ENCODE measurements at places on chromosomes 13 and 19. TPM values are rescaled to one million over a fixed set of nuclear protein-coding genes. Genes with fewer than 3 reads are reported as not detected.

GRCh38 chr13:43510956-43511901 lies 275.5 kb downstream of the ENOX1 start:
- no peak overlapping the region for H3K27ac ChIP-seq
- no peak overlapping the region for H3K4me3 ChIP-seq
- no peaks in the 10 kb centered on the region for H3K4me1 ChIP-seq
- no peaks in the 10 kb centered on the region for H3K36me3 ChIP-seq
- DNase-seq, result no peak

Gene ZNF813
- polyA plus RNA-seq, result 4.6 TPM

DNA sequence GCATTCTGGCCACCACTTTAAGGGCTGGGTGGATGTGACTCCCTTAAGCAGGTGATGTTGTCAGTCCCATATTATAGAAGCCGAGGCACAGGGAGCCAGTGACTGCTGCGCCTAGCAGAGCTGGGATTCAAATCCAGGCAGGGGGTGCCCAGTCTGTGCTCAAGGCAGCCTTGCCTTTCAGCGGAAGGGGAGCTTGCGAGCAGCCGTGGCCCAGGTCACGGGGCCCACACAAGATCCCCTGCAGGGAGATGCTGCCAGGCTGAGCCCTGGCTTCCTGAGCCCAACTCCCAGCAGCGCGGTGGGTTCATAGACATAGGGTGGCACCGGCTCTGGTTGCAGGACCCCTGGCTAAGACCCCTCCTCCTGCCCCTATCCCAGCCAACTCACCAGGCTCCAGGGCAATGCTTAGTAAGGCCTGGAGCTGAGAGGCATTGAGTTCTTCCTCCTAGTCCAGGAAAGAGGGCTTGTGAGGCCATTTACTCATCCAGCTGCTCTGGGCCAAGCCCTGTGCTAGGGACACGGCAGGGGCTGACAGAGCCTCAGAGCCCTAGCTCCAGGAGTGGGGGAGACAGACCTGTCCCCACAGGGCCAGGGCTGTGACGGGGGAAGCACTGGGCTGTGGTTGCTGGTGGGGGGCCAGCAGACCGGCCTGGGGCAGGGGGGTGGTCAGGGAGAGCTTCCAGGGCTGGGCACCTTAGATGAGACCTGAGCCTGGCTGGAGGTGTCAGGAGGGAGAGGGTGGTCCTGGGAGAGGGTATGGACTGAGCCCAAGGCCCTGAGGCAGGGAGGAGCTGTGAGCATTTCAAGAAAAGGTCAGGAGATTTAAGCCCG lies 9.6 kb downstream of the CAPN12 start:
- no peaks in the 10 kb centered on the region for H3K36me3 ChIP-seq
- H3K4me1 ChIP-seq, result peaks cover 48% of the 10 kb centered on the region
- H3K4me3 ChIP-seq, result peak overlapping the region; percentile 88
- peak; percentile 46 for DNase-seq
- no peaks in the 10 kb centered on the region for H3K27me3 ChIP-seq
- H3K27ac ChIP-seq, result peak overlapping the region; percentile 97

DNA sequence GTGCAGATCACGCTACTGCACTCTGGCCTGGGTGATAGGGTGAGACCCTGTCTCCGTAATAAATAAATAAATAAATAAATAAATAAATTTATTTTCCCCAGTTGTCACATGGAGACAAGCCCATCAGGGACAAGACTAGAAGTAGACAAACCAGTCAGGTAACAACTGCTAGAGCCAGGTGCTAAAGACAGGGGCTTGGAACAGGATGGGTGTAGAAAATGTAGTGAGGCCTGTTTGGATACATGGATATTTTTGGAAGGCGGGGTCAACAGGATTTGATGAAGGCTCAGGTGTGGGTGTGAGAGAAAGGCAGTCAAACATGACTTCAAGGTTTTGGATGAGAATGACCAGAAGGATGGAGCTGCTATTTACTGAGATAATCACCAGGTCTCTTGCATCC lies 27.7 kb upstream of the TPM4 start:
- no peaks in the 10 kb centered on the region for H3K36me3 ChIP-seq
- DNase-seq, result no peak
- H3K27me3 ChIP-seq, result no peaks in the 10 kb centered on the region
- H3K4me3 ChIP-seq, result no peak overlapping the region

GRCh38 chr13:113110852-113111315 lies 5.3 kb downstream of the F7 start:
- no peak overlapping the region for H3K27ac ChIP-seq
- H3K36me3 ChIP-seq, result no peaks in the 10 kb centered on the region
- DNase-seq, result no peak
- H3K27me3 ChIP-seq, result no peaks in the 10 kb centered on the region
- H3K4me1 ChIP-seq, result no peaks in the 10 kb centered on the region

- H3K4me3 ChIP-seq, result peak overlapping the region; percentile 56
- H3K4me1 ChIP-seq, result peaks cover 68% of the 10 kb centered on the region
- peak; percentile 56 for DNase-seq
- H3K27ac ChIP-seq, result peak overlapping the region; percentile 61
Observed at GRCh38 chr19:48962029-48962848, 2.9 kb upstream of the FTL start.

- no peak overlapping the region for H3K27ac ChIP-seq
- DNase-seq, result no peak
- H3K4me1 ChIP-seq, result no peaks in the 10 kb centered on the region
- peaks cover 33% of the 10 kb centered on the region for H3K27me3 ChIP-seq
Observed at GRCh38 chr19:4776436-4777211, 14.9 kb upstream of the FEM1A start.

- no peaks in the 10 kb centered on the region for H3K36me3 ChIP-seq
- H3K4me3 ChIP-seq, result no peak overlapping the region
- no peak overlapping the region for H3K27ac ChIP-seq
- H3K27me3 ChIP-seq, result no peaks in the 10 kb centered on the region
Observed at GRCh38 chr13:114106526-114106925, 25.9 kb downstream of the RASA3 start.

DNA sequence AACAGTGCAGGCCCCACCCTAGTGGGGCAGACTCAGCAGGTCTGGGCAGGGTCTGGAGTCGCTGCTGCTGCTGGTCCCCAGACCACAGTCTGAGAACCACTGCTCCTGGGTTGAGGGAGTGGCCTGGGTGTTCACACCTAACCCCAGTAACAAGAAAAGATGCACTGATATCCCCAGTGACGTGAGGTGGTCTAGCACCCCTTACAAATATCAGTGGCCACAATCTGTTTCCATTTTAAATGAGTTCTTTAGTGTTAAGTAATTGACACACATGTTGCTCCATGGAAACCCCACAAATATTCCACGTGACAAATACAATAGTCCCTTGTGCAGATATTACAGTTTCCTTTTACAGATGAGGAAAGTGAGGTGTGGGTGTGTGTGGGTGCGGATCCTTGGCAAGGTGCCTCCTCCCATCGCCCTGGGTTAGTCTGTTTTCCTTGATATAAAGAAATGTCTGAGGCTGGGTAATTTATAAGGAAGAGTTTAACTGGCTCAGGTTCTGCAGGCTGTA lies 96.3 kb upstream of the GPR183 start:
- no peaks in the 10 kb centered on the region for H3K36me3 ChIP-seq
- no peak overlapping the region for H3K27ac ChIP-seq
- DNase-seq, result no peak
- no peak overlapping the region for H3K4me3 ChIP-seq
- peaks cover 19% of the 10 kb centered on the region for H3K4me1 ChIP-seq

DNA sequence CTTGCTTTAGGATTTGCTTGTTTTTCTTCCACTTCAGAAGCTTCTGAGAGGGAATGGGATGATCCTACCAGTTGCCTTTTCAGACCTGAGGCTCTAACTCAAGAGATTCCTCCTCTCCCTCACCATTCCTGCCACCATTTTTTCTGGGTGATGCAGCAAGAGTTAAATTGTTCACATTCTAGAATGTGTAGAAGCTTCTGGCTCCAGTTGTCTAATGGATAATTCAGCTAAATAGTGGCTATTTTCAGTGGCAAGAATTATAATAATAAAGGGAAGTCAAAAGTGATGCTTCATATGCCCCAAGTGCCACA lies 20.9 kb downstream of the BBC3 start:
- no peak overlapping the region for H3K27ac ChIP-seq
- H3K4me1 ChIP-seq, result peaks cover 5% of the 10 kb centered on the region
- H3K27me3 ChIP-seq, result no peaks in the 10 kb centered on the region
- H3K36me3 ChIP-seq, result peaks cover 12% of the 10 kb centered on the region
- no peak for DNase-seq

DNA sequence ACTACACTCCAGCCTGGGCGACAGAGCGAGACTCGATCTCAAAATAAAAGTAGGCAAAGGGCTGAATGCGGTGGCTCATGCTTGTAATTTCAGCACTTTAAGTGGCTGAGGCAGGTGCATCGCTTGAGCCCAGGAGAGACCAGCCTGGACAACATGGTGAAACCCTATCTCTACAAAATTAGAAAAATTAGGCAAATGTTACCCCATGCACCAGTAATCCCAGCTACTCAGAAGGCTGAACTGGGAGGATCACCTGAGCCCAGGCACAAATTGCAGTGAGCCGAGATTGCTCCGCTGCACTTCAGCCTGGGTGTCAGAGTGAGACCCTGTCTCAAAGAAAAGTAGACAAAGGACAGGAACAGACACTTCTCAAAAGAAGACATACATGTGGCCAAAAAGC lies 9.9 kb upstream of the LGALS13 start:
- H3K27ac ChIP-seq, result no peak overlapping the region
- no peak overlapping the region for H3K4me3 ChIP-seq

DNA sequence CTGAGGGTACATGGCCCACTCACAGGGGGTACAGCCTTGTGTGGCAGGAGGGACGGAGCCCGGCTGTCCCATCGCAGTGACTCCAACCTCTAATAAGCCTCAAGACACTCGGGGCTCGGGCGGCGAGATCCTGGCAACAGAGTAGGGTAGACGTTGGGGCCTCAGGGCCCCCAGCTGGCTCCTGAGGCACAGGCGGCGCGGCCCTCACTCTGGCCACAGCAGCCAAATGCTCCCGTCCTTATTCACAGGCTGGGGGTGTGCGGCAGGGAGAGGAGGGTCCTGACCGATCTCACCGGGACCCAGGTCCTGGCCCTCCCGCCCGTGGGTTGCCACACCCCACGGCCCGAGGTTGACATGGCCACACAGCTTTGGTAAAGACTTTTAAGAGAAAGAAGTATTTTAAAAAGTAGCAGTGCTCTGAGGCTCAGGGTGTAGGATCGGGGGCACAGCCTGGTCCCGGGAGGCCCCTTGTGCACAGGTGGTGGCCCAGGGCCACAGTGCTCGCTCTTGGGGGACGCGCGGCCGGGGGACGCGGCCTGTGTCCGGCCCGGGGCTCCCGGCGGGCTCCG lies 7.6 kb downstream of the SLC39A3 start:
- H3K4me3 ChIP-seq, result no peak overlapping the region
- DNase-seq, result no peak
- H3K4me1 ChIP-seq, result peaks cover 18% of the 10 kb centered on the region
- peaks cover 4% of the 10 kb centered on the region for H3K36me3 ChIP-seq

GRCh38 chr13:22086597-22087330 lies 415.9 kb downstream of the FGF9 start:
- peaks cover 9% of the 10 kb centered on the region for H3K4me1 ChIP-seq
- H3K27ac ChIP-seq, result no peak overlapping the region
- no peaks in the 10 kb centered on the region for H3K27me3 ChIP-seq
- no peak for DNase-seq
- no peak overlapping the region for H3K4me3 ChIP-seq
- H3K36me3 ChIP-seq, result peaks cover 8% of the 10 kb centered on the region

Gene ZNF555
- polyA plus RNA-seq, result 5.5 TPM

DNA sequence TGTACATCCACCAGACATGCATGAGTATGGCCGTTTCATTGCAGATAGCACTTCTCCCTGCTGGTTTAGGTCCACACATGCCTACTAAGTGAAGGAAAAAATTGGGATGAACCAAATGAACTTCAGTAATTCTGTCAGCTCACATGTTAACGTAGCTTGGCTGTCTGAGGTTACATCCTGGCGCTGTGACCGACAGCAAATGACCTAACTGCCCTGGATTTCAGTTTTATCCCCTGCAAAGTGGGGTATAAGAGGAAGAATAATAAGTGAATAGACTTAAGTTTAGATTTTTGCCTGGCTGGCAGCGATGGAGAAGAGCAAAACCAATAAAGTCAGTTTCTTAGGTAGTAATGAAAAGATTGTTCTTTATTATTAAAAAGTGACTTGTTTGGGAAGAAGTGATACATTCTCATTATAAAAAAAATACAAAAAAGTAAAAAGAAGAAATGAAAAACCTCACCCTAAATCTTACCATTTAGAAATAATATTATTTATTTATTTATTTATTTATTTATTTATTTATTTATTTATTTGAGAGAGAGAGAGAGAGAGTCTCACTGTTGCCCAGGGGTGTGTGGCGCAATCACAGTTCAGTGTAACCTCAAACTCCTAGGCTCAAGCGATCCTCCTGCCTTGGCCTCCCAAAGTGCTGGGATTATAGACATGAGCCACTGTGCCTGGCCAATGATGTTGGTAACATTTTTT lies 4.2 kb upstream of the RNF113B start:
- no peaks in the 10 kb centered on the region for H3K4me1 ChIP-seq
- no peak overlapping the region for H3K27ac ChIP-seq
- no peaks in the 10 kb centered on the region for H3K36me3 ChIP-seq
- no peak for DNase-seq
- H3K4me3 ChIP-seq, result no peak overlapping the region

DNA sequence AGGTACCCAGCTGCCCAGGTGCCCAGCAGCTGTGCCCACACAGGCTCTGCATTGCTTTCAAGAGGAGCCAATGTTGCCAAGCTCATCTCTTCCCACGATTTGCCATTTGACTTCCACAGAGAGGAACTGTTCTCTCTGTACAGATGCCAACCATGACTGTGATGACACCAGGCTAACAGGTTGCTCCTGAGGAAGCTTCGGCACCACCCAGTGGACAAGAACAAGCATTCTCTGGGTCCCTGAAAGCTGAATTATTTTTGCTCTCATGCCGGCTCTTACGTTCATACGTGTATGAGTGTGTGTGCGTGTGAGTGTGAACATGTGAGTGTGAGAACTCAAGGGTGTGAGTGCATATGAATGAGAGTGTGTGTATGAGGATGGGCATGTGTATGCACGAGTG lies 535.2 kb downstream of the LIG4 start:
- no peak overlapping the region for H3K4me3 ChIP-seq
- no peak for DNase-seq
- no peaks in the 10 kb centered on the region for H3K4me1 ChIP-seq
- no peaks in the 10 kb centered on the region for H3K36me3 ChIP-seq
- H3K27ac ChIP-seq, result no peak overlapping the region
- no peaks in the 10 kb centered on the region for H3K27me3 ChIP-seq

- H3K4me3 ChIP-seq, result peak overlapping the region; percentile 64
- no peaks in the 10 kb centered on the region for H3K27me3 ChIP-seq
- peaks cover 33% of the 10 kb centered on the region for H3K4me1 ChIP-seq
- no peak for DNase-seq
Observed at GRCh38 chr19:16397791-16398529, 73.3 kb downstream of the KLF2 start.

GRCh38 chr19:29516358-29516725 lies 9.5 kb upstream of the VSTM2B start:
- H3K27me3 ChIP-seq, result peaks cover 44% of the 10 kb centered on the region
- no peak overlapping the region for H3K4me3 ChIP-seq
- H3K27ac ChIP-seq, result no peak overlapping the region
- H3K36me3 ChIP-seq, result peaks cover 12% of the 10 kb centered on the region
- DNase-seq, result no peak
